Activated T-cell treated with anti-CD3 and anti-CD28 coated beads, Interleukin-2, amount 50 U/mL, for 72 hours (primary cell): ENCODE measurements at places on chromosomes 1 and 21.

GRCh38 chr1:173503391-173503790 lies 26.3 kb downstream of the PRDX6 start:
- no peak for DNase-seq

DNA sequence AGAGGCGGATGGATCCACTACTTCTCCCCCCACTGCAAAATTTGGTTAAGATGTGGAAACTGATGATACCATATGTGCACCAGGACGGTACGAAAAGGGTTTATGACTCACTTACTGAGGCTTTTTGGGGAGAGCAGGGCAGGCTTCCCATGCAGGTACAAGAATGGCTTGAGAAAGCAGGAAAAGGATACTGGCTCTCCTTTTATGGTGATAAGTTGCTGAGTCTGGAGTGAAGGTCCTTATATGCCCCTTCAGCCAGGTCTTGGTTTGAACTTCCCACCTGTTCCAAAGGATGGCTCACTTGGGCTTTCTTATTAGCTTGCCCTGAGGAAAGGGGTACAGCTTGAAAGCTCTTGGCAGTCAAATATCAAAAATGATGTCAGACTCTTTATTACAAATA lies 23.1 kb downstream of the MPZL1 start:
- DNase-seq: no peak

DNA sequence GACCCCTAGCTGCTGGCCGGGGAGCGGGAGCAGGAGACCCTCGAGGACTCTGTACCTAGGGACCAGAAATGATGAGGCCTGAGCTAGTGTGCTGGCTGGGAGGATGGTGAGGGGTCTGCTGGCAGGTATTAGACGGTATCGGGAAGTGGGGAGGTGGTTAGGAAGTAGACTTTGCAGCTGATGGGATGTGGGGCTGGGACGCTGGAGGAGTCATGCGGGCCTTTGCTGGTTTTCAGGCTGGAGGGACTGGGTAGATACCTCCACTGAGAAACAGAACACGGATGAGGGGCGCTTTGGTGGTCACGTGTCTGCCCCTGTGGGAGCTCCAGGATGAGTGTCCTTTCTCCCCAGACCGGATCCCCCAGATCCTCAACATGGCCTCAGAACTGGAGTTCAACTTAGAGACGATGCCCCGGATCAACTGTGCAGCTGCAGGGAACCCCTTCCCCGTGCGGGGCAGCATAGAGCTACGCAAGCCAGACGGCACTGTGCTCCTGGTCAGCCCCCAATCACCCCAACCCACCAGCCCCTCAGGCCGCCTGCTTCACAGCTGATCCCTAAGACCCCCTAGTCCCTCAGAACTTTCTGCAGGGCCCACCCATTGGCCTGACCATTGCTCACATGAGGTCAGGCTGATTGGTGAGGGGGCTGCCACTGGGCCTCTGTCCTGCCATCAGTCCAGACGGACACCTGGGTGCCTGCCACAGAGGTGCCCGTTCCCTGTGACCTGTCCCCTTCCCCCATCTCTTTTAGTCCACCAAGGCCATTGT lies 8.0 kb downstream of the TIE1 start:
- no peak for DNase-seq

GRCh38 chr1:68542586-68542985 lies 45.7 kb upstream of the DEPDC1 start:
- DNase-seq: no peak

DNA sequence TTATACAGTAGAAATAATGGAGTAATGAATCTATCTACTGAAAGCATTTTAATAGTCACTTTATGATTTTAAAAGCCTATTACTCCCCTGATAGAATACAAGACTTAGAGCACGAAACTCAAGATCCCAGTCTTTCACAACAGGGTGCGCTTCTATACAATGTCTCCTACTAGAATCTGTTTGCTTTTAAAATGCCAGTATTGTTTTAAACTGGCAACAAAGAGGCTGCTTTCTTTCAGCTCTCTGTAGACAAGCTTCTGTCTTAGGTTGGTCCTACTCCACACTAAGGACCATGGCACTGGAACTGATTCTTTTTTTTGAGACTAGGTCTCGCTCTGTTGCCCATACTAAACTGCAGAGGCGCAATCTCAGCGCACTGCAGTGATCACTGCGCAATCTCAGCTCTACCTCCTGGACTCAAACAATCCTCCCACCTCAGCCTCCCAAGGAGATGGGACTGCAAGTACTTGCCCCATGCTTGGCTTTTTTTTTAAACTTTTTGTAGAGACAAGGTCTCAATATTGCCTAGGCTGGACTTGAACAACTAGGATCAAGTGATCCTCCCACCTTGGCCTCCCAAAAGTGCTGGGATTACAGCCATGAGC lies 4.8 kb downstream of the DCAF8 start:
- DNase-seq: no peak

GRCh38 chr1:106944721-106945120 lies 111.8 kb upstream of the PRMT6 start:
- DNase-seq: no peak

- DNase-seq: no peak
Observed at GRCh38 chr1:110637475-110637874, 31.3 kb upstream of the KCNA2 start.

- peak; percentile 18 for DNase-seq
Observed at GRCh38 chr1:243508303-243508713, 252.5 kb downstream of the SDCCAG8 start.

DNA sequence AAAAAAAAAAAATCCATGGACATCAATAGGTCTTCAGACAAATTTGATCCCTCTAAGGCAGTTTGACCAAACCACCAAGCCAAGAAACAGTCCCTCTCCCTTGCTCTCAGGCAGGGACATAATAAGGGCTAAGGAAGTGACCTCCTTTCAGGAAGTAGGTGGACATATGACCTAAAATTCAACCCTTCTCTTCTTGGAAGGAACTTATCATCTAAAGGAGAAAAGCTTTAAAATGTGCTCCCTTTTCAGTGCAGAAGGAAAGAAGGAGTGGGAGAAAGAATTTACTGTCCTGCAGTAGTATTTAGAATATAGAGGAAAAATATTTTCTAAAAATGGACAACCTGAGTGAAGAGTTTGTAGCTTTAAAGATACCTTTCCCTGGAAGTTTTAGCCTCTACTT lies 118.1 kb downstream of the DTL start:
- no peak for DNase-seq

GRCh38 chr1:206538901-206539640 lies 31.7 kb downstream of the RASSF5 start:
- DNase-seq: no peak

DNA sequence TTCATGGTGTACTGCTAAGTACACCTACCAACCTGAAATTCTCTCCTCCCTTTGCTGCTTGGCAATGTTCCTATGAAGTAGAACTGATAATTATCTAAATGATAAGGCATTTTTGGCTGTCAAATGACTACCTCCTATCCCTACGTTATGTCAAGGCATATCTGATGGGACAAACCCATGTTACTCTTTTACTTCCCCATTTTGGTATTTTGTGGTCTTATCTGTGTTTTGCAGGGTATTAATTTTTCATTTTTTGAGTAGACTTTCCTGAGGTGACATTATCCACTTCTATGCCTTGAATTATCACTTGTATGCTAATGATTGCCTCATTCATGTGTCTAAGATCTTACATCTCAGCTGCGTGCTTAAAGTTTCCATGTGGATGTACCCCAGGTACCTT lies 499.6 kb upstream of the B3GALT2 start:
- no peak for DNase-seq

DNA sequence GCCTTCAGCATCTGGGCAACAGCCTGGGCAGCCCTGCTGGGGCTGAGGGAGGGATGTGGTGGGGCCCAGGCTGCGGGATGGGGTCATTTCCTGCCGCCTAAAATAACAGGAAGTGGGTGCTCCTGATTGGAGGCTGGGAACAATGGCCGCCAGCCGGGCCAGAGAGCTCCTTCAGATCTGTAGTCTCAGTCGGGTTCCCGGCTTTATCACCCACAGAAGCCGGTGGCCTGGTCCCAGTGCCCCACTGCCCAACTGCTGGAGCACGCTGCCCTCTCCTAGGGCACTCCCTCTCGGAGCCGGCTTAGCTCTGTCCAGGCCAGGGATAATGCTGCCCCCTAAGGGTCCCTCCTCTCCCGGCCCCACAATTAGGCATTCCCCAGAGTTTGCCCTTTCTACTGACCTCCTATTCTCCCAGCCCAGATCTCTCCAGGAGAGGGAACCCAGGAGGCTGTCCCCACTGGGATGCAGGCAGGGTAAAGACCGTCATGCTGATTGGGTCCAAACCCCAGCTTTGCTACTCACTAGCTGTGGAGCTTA lies 5.1 kb downstream of the MAP7D1 start:
- DNase-seq: peak; percentile 85

- no peak for DNase-seq
Observed at GRCh38 chr1:13918862-13919261, 218.9 kb downstream of the PRDM2 start.

DNA sequence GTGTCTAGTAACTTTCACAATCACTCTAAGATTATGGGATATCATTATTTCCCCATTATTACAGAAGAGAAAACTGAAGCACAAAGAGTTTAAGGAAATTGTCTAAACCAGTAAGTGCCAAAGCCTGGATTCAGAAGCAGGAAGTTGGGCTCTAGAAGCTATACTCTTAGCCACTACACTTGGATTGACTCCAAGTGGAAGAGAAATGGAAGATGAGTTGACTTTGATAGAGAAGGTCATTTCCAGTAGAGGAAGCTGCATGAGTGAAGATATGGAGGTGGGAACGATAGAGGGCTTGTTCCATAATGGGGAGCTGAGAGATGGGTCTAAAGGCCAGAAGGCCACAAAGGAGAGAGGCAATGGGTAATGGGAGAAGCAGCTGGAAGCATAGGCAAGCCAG lies 11.7 kb upstream of the TDRD10 start:
- no peak for DNase-seq

GRCh38 chr1:151539321-151540020 lies 638 bp upstream of the TUFT1 start:
- peak; percentile 58 for DNase-seq

DNA sequence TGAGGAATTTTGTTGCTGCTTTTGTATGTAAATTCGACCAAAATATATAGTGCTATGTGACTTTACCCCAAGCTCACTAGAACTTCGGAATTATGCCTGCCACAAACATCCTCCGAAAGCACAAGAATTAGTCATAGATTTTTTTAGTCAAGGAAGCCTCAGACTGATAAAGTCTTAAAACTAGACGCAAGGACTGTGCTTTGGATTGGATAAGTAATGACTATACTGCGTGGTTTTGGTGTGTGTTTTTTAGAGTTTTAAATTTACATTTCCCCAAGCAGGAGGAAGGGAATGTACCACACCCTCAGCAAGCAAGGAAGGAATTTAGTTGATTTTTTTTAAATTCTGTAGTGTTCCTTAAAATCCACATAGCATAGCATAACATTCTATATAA lies 10.3 kb downstream of the WLS start:
- DNase-seq: no peak

DNA sequence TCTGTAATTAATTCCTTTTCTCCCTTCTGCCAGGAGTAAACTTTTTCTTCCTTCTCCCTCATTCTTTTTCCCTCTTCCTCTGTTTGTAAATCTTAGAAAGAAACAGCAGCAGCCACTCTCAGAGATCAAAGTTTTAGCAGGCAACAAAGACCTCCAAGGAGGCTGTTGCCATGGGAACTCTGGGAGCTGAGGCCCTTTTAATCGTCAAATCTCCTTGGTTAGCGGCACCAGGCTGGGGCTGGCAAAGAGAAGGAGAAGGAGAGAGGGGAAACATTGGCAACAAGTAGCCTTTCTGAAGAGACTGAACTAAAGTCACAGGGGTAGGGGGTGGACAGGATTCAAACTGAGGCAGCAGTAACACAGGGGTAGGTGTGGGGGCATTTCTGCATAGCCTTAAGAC lies 25.2 kb downstream of the ILDR2 start:
- no peak for DNase-seq

GRCh38 chr1:187001198-187001889 lies 172.6 kb downstream of the PLA2G4A start:
- DNase-seq: no peak

DNA sequence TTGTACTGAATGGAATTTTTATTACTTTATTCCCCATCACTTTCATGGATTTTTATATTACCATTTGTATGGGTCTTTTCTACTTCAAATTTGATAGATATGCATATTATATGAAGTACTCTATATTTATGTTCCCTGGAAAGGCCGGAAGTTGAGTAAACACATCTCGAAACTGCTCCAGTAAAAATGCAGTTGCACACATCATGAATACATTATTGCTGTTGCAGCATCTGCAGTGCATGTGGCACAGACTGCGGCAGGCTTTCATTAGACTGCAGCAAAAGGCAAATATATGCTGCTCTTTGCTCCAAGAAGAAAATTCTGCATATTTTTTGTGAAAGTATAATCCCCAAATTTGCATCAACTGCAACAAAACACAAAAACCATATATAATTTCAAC lies 48.7 kb upstream of the LRRC7 start:
- DNase-seq: no peak

- no peak for DNase-seq
Observed at GRCh38 chr1:226362361-226362760, 45.5 kb downstream of the PARP1 start.

- no peak for DNase-seq
Observed at GRCh38 chr21:34704119-34704518, 35.3 kb downstream of the CLIC6 start.

- DNase-seq: peak; percentile 71
Observed at GRCh38 chr1:37478451-37478881, 4.1 kb downstream of the ZC3H12A start.

DNA sequence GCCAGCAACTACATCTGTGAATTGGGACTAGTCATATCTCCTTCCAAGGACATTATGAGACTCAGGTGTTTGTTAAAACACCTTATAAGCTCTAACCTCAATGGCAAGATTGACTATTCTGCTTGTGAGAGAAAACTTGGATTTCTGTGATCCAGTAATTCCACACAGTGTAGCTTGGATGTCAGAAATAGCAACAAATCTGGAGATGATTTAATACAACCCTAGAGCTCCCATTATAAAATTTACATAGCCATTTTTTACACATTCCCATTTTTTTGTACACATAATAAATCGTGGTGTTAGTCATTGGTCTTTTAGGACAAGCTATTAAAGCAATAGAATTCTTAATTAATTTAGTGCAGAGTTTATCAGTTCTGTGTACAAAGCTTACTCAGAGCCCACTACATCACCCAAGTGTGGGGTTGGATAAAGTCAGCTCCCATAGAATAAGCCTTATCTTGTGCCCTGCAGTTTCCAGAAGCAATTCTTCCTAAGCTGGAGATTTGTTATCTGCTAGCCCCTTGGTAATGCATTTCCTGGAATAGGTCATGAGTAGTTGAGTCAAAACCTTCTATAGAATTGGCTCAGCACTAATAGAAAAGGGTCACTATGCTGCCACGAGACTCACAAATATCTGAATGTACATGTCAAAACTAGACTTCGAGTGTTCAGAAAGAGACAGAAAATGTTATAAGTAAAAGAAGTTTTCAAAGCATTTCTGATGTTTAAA lies 434.0 kb upstream of the RUNX1 start:
- DNase-seq: no peak

GRCh38 chr1:111540928-111541327 lies 37.5 kb upstream of the ADORA3 start:
- no peak for DNase-seq
